ENCODE measurements at places on chromosomes 5 and 9.

DNA sequence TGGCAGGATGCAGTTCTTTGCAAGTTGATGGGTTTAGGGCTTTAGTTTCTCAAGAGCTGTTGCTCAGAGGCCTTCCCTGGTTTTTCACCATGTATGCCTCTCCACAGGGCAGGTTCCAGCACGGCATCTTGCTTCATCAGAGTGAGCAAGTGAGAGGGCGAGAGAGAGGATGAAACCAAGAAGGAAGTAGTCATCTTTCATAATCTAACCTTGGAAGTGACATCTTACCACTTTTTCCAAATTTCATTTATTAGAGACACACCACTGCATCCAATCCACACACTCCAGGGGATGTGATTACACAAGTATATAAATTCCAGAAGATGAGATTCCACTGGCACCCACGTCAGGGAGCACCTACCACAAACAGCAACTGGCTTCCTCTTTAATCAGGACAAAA, 294.4 kb downstream of the MARCHF11 start:
- no peak for DNase-seq

DNA sequence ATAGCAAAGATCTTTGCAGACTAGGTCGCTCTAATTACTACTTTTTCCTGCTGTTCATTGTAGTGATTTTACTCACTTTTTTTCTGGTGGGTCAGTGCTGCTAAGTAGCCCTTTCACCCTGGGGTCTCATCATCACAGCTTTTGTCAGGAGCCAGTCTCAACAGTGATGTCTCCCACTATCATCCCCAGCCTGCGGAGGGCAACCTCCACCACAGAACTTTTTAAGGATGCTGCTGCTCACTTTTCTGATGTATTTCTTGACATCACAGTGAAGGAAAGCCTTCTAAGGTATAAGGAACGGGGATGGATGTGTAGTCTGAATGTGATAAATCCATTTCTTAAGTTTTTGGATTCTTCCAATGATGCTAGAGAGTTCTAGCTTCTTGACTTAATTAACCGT, 242.5 kb upstream of the RIOK2 start:
- no peak for DNase-seq

DNA sequence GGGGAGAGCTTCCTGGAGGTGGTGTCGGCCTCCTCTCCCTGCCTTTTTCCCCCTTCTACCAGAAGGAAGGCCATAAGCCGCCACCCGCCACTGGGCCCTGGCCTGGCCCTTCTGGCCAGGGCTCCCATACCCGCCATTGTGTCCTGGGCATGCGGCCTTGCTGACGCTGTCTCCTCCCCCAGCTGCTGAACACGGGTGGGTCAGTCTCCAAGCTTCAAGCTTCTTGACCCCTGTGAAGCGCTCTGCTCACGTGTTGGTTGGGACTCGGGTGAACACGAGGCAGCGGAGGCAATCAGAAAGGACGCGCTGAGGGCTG, 24.2 kb upstream of the UBAC1 start:
- no peak for DNase-seq

DNA sequence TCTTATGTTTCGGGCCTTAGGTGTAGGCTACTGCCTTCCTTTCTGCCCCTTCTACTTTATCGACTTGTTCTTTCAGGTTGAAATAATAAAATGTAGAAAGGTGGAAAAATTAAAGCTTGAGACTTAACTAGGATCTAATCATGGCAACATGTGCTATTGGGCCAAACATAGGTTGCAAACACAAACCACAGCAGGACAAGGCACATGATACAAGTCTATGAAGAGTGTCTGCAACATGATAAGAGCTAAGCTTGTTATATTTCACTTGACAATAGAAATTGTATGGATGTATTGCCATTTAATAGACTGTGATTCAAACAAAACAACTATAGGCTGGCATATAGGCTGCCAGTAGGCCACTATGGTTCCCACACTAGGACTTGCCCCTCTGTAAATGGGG, 1.7 kb upstream of the ERAP2 start:
- no peak for DNase-seq

- peak; percentile 42 for DNase-seq
These were observed 7.8 kb downstream of the RAPGEF1 start for GRCh38 chr9:131732061-131732526.

Data from inflammatory macrophage (primary cell).